Activated T-helper 2 cell treated with anti-CD3 and anti-CD28 coated beads, Interferon-gamma antibody, Interleukin-2, Interleukin-4, amounts not matched to agents 10 μg/mL and 5 μg/mL and 100 μg/mL, durations not matched to agents 14 hours and 24 hours and 36 hours (primary cell): ENCODE measurements at places on chromosomes 16 and 17. TPM values are rescaled to one million over a fixed set of nuclear protein-coding genes. Genes with fewer than 3 reads are reported as not detected.

CPNE7 gene
- 19.8 and 25.7 TPM in 2 replicates for total RNA-seq

KRTAP4-6 gene
- total RNA-seq: not detected in 2 replicates

DNA sequence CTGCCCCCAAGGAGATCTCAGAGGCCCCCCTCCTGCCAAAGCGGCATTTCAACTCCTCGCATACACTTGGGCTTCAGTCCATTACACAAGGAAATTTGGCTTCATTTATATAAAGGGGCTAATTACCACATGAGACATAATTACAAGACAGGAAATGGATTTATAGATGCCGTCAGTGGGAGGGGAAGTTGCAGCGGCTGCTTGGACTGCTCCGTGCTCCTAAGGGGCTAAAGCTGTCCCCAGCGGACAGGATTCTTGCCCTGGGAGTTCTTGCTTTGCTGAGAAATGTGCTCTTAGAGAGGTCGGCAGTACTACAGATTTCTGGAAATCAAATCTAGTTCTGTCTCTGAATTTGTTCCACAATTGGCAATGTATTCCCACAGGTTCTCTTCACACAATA, 57.2 kb upstream of the NLK start:
- DNase-seq: no peak
- no peaks in the 10 kb centered on the region for H3K36me3 ChIP-seq
- H3K4me1 ChIP-seq: no peaks in the 10 kb centered on the region
- no peak overlapping the region for H3K4me3 ChIP-seq

- peaks cover 35% of the 10 kb centered on the region for H3K4me1 ChIP-seq
- H3K27me3 ChIP-seq: no peaks in the 10 kb centered on the region
- no peak for DNase-seq
- H3K27ac ChIP-seq: no peak overlapping the region
Observed at GRCh38 chr17:72715906-72716572, 376.4 kb downstream of the SLC39A11 start.

DNA sequence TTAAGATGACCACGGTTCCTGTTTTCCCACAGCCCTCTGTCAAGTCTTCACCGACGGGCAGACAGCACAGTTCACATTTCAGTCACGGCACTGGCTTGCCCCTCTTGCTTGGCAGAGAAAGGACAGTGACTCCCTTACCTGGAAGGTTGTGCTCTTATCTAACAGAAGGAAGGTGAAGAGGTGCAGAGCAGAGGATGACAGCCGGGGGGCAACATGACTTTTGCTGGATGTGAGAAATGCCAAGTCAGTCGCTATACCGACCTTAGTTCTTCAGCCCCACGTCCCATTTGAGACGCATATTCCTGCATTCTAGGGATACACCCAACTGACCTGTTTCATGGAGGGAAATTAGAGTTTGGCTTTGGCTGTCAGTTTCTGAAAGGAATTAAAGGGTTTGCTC, 492.3 kb downstream of the NPIPA7 start:
- no peaks in the 10 kb centered on the region for H3K4me1 ChIP-seq
- no peak for DNase-seq

DNA sequence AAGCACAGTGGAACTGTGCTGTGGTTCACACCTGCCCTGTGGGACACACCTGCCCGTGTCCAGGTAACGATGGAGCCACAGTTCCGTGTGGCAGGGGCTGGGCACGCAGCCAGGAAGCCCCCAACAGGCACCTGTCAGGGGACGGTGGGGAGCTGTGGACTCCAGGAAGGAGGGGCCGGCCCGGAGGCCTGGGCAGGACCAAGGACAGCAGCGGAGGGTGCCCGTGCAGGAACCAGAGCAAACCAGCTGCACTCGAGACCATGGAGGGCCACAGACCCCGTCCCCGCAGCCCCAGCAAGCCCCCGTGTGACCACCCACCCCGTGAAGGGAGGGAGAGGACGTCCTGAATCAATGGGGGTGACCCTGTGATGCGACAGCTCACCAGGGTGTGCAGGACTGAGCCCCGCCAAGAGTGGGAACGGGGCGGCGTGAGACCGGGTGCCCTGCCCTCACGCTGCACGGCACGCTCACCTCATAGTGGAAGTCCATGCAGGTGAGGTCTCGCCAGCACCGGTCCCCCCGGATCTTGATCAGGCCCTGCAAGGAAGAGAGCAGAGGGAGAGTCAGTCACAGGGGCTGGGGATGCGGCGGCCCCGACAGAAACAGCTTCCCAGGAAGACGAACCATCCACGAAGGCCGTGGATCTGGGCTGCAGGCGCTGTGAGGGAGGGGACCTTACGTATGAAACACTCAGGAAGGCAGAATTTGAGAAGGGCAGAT, 78.1 kb downstream of the LMF1 start:
- no peak overlapping the region for H3K27ac ChIP-seq
- no peaks in the 10 kb centered on the region for H3K4me1 ChIP-seq
- no peak for DNase-seq
- H3K27me3 ChIP-seq: no peaks in the 10 kb centered on the region
- no peak overlapping the region for H3K4me3 ChIP-seq
- no peaks in the 10 kb centered on the region for H3K36me3 ChIP-seq

DNA sequence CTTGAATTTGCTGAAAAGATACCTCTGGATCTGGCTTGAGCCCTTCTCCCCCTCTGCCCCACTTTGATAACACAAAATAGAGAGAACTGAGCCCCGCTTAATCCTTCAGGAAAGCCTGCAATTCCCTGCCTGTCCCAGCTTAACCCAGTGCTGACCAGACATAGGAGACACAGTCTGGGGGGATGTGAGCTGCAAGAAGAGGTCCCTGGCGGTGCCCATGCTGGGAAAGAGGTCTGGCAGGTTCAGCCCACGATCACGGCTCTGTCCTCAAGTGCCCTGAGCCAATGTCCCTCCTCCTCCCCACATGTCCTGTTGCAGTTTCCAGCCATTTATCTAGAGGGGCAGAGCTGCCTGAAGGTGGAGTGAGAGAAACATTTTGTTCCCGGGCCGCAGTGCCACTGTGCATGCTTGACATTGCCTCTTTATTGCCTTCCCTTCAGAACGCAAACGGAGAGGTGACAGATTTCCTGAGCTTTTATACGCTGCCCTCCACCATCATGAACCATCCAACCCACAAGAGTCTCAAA, 29.0 kb downstream of the PLCD3 start:
- H3K4me1 ChIP-seq: no peaks in the 10 kb centered on the region
- no peaks in the 10 kb centered on the region for H3K27me3 ChIP-seq
- no peak overlapping the region for H3K27ac ChIP-seq
- H3K36me3 ChIP-seq: peaks cover 75% of the 10 kb centered on the region

GRCh38 chr17:34511265-34511664, 68.1 kb upstream of the TMEM132E start:
- no peak for DNase-seq
- H3K4me3 ChIP-seq: no peak overlapping the region
- H3K4me1 ChIP-seq: no peaks in the 10 kb centered on the region
- no peaks in the 10 kb centered on the region for H3K36me3 ChIP-seq
- peaks cover 51% of the 10 kb centered on the region for H3K27me3 ChIP-seq

GRCh38 chr16:1643521-1643920, 31.4 kb downstream of the CRAMP1 start:
- peaks cover 18% of the 10 kb centered on the region for H3K4me1 ChIP-seq
- H3K27me3 ChIP-seq: no peaks in the 10 kb centered on the region
- peaks cover 63% of the 10 kb centered on the region for H3K36me3 ChIP-seq
- H3K27ac ChIP-seq: no peak overlapping the region

GRCh38 chr17:75488693-75489510, 26.4 kb downstream of the CASKIN2 start:
- H3K4me3 ChIP-seq: no peak overlapping the region
- H3K27me3 ChIP-seq: no peaks in the 10 kb centered on the region
- no peak for DNase-seq
- H3K4me1 ChIP-seq: peaks cover 17% of the 10 kb centered on the region
